ENCODE measurements at places on chromosomes 1 and 21.

DNA sequence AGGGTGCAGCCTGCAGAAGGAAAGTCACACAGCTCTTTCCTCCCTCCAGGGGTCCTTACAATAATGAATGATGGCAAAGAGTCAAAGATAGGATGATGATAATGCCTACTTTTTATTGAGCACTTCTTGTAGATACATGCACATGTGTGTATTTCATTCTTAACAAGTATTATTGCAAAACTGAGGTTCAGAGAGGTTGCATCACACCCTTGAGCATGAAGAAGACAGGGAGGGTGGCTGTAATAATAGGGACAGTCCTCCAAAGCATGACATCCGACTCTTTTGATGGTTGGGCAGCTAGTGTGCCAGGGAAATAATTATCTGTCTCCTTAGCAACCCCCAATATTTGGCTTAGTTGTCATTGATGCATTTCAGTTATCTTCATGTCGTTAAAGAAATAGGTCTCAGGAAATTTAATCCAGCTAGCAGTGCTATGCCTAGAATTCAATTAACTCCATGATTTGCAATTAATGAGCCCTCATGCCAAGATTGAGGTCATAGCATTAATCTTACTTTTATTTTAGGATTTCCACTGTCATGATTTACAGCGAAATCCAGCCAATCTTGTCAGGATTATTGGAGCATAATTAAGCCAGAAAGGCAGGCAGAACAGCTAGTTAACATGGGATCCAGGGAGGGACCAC lies 35.0 kb downstream of the DNAJC6 start:
- no peak for DNase-seq

GRCh38 chr1:32702599-32703478 lies at the start of gene SYNC:
Gene SYNC (minus strand): TSS chr1:32702770. CDS start chr1:32702660, 110 bp downstream.
- no peak for DNase-seq

DNA sequence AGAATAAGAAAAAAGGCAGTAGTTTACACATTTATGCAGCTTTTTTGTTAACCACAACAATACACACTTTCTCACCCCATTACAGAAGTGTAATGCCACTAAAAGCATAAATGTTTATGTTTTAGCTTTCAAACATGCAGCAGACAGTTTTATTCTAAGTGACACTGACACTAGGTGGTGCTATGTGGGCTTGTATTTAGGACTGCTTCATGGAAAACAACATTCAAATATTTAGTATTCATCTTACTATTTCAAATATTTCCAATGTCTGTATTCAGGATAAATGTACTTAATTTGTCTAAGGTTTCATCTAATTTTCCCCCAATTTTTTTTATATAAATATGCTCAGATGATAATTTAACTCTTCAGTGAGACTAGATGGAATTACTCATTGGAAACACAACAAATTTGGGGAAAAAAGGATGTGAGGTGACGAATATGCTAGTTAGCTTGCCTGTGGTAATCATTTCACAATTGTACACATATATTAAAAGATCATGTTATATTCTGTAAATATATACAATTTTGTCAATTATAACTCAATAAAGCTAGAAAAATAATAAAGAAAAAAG lies 71.4 kb downstream of the USP1 start:
- DNase-seq = no peak

- no peak for DNase-seq
Observed at GRCh38 chr1:219988387-219988786, 57.9 kb downstream of the EPRS1 start.

DNA sequence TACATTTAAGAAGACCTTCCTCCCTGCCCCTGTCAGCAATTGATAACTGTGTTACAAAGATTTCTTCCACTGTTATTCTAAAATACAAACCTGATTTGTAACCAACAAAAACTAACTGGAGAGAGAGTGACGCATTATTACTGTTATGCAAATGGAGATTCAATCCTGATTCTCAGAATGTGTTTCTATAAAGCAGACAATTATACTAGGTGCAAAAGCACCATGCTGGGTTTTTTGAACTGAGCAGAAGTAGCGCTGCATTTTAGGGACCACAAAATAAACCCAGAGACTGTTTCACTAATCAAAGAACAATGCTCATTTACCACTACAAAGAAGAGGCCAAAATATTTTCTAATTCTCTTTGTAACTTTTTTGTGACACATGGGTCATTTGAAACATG lies 13.6 kb upstream of the GBP6 start:
- DNase-seq = no peak

DNA sequence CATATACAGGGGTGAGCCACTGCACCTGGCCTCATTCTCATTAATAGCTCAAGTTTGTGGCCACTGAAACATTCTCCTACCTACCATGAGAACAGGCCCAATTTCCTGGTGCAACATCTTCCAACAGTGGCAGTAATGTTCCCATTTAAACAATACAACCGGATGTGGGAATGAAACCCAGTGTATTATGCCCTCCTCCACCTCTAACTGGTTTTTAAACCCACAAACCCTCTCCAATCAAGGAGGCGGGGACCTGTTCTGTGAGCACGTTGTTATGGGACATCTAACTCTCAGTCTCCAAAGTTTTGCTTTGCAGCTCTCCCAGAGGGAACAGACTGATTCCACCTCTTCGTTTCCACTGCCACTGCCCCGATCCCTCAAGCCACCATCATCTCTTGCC lies 2.6 kb downstream of the CTNNBIP1 start:
- DNase-seq = no peak

GRCh38 chr1:23273450-23274133 lies 56.3 kb upstream of the HTR1D start:
- no peak for DNase-seq

DNA sequence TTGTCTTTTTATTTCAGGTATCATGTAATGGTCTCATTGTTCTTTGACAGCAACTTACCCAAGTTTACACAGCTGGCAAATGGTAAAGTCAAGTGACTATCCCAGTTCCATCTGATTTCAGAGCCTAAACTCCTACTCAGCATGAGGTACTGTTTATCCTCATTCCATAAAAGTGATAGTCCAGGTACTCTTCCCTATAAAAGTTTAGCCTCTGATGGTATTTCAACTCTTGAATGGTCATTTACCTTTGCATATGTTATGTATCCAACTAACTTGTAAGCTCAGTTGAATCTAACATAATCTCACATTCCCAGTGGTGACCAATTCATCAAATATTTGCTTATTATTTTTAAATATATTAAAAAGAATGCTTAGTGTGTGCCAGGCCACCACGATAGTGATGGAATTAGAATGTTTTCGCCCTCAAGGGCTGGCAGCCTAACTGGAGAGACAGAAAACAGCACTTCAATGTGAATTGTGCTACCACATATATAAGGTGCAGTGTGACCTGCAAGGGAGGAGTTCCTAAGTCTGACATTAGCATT lies 307.1 kb downstream of the CTH start:
- no peak for DNase-seq

DNA sequence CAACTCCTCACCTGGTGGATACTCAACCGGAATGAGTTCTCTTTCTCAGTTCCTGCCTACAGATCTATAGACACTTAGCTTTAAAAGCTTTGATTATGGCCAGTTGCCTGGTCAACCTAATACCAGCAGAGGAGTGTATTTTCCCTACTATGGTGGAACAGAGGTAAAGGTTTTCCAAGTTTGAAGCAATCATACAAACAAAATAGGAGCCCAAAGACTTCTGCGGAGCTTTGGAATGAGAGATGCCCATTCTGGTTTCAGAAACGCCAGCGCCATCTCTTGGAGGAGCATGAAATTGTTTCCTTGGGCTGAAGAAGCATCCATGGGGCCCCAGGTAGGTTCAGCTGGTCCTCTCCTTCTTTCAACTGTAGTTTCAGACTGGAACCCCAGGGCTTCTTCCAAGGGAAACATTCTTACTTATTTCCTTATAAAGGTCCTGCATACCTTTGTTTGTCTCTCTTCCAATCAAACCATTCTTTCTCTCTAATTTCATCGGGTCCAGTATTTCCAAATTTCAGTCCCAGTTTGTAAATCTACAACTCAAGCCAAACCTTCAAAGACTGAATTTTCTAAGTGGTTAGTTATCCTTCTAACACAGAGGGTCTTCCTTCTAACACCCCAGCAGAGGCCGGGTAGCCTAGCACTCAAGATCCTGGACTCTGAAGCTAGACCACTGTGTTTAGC lies 95.9 kb downstream of the KCNJ15 start:
- DNase-seq = no peak

DNA sequence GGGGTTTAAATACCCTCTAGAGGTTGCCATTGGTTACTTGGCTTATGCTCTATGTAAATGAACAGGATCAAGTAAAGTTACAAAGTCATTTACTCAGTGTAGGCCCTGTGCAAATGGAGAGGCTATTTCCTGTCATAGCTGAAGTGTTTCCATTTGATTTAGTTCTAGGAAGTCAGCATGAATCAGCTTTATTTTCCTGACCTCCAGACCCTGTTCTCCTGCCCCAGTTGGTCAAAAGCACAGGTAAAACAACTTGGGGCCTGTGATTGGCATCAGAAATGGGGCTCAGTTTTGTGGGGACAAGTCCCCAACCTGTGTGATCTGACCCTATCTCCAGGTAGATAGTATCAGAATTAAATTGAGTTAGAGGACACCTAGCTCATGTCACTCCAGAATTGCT lies 239.9 kb downstream of the HHAT start:
- no peak for DNase-seq

DNA sequence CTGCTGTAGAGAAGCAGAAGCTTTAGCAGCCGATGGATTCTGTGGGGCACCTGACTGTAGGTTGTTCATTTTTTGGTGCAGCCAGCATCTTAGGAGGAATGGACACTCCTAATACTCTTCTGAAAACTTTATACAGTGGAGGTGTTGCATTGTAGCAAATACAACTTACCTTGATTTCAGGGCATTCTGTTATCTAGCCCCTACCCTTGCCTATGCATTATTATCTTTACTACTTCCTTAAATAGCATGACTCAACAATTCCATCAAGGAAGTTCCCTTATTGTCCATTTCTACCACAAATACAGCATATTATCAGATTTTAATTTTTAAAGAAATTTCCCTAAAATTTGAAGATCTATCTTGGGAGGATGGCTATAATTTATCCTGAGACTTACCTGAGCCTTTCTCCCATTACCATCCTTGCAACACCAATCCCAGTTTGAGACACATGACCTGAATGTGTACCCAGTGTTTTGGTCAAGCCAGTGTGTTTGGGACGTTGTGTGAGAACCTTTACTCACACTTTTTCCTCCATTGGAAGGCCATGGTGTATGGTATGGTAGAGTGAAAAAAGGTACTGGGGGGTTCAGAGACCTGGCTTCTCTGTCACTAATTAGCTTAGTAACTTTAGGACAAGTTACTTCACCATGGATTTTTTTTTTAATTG lies 9.2 kb downstream of the POU2F1 start:
- no peak for DNase-seq

- no peak for DNase-seq
Observed at GRCh38 chr1:23960291-23961020, 828 bp downstream of the PNRC2 start.

DNA sequence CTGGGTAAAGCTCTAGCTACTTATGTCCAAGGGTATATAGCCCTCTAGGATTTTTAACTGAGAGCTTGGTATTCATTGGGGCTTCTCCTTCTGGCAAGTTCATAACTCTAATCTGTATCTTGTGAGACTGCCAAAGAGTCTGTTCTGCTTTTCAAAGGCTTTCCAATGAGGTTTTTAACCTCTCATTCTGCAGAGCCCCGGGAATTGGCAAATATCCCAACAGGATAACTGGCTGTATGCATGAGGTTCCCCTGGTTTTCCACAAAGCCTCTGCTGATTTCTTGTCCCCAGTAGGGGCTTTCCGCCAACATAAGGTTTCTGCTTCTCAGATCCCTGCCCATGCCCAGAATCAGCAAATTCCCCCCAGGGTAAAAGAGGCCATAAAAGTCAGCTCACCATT lies 40.9 kb downstream of the RPL5 start:
- DNase-seq = no peak

- no peak for DNase-seq
Observed at GRCh38 chr1:226551299-226551698, 2.7 kb downstream of the STUM start.

- peak; percentile 63 for DNase-seq
Observed at GRCh38 chr21:8989261-8989711, 1532.1 kb upstream of the TPTE start.

GRCh38 chr1:22619252-22619651 lies 17.2 kb upstream of the C1QA start:
- DNase-seq = no peak

DNA sequence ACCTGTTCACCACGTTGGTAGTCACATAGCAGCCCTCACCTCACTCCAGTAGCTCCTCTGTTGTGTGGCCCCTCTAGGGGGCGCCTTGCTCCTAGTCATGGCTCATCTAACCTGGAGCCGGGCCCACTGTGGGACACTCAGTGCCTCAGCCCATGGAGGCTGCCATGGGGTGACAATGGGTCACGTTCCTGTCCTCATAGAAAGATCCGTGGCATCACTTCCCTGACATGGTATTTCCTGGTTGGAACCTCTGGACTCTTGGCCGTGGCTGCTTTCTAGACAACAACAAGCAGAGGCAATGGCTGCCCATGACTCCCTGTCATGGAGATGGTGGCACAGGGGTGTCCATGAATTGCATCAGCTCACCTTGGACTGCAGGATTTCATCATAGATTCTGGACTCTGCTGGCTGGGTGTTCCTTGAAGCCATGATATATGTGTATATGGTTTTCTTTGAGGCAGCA lies 27.5 kb upstream of the SLAMF6 start:
- no peak for DNase-seq

DNA sequence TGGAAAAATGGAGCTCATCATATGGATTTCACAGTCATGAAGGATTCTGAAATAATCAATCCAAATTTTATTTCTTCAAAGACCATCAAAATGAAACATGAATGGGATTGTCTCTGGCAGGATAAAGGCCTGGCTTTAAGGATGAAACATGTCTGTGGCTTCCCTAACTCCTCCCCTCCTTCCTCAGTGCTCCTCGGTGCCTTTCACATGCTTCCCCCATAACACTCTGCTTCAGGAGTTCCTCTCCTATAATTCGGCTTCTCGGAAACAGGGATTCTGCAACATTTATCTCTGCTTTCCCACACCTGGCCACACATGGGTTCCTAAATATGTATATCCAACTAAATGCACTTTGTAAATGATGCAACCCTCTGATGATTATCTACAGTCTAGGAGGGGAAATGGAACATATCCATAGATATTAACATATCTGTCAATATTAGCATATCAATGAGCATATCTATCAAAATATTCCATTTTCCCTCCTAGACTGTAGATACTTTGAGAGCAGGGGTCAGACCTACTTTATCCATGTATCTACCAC lies 153.8 kb downstream of the PLPP3 start:
- no peak for DNase-seq

GRCh38 chr1:235933017-235933765 lies 66.5 kb upstream of the LYST start:
- no peak for DNase-seq

DNA sequence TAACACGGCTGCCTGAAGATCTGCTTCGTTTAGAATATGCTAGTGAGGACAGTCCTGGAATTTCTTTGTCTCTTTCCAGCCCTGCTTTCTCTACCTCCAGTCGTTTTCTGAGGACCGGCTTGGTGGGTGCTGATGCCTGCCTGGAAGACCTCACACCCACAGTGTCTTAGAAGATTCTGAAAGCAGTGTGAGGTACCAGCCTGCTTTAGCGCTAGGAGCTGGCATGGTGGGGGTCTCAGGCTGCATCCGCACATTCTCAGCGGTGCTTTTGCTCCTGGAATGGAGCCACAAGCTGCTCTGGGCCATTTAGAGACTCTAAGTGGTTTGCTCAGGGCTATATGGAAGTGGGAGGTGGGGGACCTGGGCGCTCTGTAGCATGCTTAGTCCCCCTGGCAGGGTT lies 61.4 kb downstream of the CD247 start:
- DNase-seq = no peak
